Urothelium cell line (cell line): ENCODE measurements at places on chromosomes 6 and 20.

GRCh38 chr6:34657307-34657978 is 39.1 kb downstream of the ILRUN start:
- DNase-seq = peak; percentile 58

DNA sequence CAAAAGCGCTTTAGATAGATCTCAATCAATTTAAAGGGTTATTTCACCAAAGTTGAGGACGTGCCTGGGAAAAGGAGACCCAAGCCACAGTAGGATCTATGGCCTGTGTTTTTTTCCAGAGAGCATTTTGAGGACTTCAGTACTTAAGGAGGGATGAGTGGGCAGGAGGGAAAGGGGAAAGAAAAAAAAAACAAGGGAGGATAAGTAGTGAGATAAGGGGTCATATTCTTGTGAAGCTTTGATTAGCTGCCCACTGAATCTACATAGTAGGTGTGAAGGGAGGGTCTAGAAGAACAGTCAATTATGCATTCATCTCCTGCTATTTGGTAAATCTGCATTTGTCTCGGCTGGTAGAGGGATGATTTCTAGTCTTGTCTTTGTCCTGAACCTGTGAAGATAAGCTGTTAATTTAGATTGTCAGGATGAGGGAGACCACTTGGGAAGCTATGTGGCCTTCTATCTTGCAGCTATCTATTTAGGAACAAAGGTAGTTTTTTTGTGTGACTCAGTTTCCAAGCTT is 48.4 kb downstream of the CLVS2 start:
- no peak for DNase-seq

DNA sequence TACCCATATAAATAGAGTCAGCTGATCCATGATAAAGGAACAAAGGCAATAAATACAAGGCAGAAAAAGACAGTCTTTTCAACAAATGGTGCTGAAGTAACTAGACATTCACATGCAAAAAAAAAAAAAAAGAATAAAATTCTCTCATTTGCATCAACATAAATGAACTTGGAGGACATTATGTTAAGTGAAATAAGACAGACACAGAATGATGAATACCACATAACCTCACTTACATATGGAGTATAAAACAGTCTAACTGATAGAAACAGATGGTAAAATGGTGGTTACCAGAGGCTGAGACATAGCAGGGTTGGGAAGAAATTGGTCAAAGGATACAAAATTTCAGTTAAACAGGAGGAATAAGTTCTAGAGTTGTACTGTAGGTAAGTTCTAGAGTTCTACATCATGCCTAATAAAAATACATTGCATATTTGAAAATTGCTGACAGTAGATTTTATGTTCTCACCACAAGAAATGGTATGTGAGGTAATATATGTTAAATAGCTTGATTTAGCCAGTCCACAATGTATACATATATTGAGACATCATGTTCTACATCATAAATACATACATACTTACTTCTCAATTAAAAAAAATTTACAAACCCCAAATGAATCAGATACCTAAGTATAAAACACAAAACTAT is 8.3 kb downstream of the ZNF322 start:
- no peak for DNase-seq

DNA sequence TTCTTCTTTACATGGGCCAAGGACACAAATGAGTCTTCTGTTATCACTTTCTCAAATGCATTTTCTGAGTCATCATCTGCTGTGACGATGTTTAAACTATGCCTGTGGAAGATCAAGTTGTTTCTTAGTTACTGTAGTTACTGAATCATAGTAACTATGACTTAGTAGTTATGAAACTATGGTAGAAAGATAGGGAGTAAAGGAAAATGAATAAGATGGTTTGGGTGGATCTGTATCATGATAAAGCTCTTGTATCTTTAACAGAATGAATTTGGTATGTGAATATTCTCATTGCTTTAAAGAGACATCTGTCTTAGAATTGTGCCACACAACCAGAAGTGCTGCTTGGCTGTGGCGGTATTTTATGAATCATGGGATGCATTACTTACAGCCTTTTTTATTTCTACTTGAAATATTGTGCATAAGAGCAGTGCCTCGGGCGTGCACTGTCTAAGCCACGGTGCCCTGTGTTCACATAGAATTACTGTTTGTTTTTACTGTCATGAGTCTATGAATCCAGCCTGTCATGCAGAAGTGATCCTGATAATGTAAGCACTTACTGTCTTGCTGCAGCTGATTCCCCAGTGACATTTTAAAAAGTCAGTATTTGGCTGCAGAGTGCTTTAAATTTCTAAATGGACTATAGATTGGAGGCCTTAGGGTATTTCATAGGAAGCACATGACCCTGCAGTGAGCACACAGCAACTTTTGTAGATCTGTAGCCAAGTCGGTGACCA is 215.2 kb downstream of the TMEM242 start:
- no peak for DNase-seq

GRCh38 chr6:3230900-3231246 is 3.4 kb upstream of the TUBB2B start:
- peak; percentile 35 for DNase-seq

DNA sequence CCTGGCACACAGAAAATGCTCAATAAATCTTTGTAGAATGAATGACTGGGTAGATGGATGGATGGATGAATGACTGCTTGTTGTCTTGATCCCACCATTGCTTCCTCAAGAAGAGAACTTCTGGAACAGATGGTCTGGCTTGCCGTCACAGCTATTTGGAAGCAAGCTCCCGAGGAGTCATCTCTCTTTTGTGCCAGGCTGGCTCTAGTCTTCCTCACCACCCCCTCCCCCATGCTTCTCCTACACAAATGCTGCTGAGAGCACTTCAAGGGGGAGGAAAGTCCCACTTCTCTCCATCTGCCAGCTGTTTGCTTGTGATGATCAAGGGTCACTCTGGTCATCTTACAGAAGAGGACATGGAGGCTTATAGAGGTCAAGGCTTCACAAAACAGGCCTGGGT is 11.6 kb upstream of the KCNG1 start:
- DNase-seq = no peak

DNA sequence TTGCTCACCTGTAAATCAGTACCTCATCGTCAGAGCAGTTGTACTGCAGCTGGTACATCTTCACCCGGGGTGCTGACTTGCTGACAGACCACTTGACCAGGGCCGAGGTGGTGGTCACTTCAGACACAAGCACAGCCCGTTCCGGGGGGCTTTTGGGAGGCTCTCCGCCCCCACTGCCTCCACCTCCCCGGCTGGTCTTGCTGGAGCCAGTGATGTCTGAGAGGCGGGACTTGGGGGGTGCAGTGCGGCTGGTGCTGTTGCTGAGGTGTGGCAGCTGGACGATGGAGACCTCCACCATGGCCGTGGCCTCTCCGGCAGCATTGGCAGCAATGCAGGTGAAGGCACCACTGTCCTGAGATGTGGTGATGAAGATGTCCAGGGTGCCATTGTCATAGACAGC is 155.5 kb downstream of the LRFN2 start:
- no peak for DNase-seq

DNA sequence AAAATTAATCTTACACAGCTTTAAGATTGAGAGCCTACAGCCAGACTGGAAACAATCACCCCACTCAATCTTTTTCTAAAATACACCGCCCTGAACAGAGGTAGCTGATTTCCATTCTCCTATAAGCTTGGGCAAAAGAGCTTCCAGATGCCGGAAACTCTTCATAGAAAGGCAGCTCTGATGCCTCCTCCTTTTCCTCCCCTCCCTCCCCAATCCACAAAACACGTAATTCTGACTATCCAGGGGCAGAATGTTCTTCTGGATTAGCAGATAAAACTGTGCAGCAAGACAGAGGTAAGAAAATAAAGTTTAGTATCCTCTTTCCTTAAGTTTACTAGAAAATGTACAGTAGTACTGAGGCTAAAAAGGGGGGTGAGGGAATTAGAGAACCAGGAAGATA is 15.8 kb downstream of the ADNP start:
- no peak for DNase-seq

DNA sequence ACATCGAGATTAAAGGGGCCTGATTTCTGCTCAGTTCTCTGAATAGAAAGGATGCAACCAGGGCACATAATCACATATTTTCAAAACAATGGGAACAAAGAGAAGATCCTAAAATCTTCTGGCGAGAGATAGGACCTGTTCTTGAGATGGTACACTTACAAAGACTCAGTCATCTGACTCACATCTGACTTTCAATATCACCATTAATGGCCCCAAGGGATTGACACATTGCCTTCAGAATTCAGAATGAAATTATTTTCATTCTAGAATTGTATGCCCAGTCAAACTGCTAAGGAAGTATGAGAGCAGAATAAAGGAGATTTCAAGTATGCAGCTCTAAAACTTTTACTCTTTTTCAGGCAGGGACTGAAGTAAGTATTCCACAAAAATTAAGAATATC is 240.7 kb upstream of the POU3F2 start:
- DNase-seq = no peak

DNA sequence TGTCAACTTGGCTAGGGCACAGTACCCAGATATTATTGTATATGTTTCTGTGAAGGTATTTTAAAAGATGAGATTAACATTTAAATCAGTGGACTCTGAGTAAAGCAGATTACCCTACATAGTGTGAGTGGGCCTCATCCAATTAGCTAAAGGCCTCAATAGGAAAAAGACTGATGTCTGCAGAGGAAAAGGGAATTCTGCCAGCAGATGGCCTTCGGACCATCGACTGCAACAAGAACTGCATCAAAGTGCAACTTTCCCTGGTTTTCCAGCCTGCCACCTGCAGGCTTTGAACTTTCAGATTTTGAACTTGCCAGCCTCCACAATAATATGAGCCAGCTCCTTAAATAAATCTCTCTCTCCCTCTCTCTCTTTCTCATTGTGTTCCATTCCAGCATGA is 80.5 kb downstream of the IMPG1 start:
- DNase-seq = no peak

- DNase-seq = no peak
These were observed 58.6 kb downstream of the TINAG start for GRCh38 chr6:54366667-54367327.

- DNase-seq = no peak
These were observed 5.1 kb downstream of the PRND start for GRCh38 chr20:4726710-4727397.

DNA sequence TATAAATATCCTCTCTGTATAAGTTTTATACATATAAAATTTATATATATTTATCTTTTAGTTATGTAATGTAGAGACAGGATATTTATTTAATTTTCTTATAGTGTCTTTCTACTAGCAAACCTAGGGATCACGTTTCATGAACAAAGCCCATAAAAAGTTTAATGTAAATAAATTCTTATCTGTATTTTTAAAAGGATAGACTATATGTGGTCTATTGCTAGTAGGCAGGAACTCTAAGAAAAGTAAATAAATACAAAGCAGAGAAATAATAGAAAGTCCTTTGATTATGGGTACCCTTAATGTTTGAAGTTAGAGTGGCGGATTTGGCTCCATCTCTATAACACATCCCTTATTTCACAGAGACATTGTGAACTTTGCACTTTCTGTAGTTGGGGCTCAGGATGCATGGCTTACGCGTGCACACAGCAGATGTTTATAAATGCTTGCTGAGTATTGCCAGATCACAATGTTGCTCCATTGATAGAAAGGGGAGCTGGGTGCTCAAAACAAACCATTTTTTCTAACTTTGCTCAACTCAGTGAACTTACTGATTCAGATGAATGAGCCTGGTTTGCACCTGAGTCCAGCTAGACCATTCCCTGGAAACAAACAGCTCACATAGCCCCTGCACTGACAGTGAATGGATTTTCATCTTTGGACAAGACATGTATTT is 179.1 kb downstream of the SYNE1 start:
- no peak for DNase-seq

GRCh38 chr6:149478631-149479314 is 6.0 kb downstream of the ZC3H12D start:
- DNase-seq = no peak

- no peak for DNase-seq
These were observed 2.0 kb upstream of the LGSN start for GRCh38 chr6:63321821-63322220.

GRCh38 chr20:45163083-45163803 is 11.5 kb upstream of the PI3 start:
- no peak for DNase-seq

GRCh38 chr20:32649697-32650400 is 23.9 kb downstream of the C20orf203 start:
- DNase-seq = no peak

DNA sequence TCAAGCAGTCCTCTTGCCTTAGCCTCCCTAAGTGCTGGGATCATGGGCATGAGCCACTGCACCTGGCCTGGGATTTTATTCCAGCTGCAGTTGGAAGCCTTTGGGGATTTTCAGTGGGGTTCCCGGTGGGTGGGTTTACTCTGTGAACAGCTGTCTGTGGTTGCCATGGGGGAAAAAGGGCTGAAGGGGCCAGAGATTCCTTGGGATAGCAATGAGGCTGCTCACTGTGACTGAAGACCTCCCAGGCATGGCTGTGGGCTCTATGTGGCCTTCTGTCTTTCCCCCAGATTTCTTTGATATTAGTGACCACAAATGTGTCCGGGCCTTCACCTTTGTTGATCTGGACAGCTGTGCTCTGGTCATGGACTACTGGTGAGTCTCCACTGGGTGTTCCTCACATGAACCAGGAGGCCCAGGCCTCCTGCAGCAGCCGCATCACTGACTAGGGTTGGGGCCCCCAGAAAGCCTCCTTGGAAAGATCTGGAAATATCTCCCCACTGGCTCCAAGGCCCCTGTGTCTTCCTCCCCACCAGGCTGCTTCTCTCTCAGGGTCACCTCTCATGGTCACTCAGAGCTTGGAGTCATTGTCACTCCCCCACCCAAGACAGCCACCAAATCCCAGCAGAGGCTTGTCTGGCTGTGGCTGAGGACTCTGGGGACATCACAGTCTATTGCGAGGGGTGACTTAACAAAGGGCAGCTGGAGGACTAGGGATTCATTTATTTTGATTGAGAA is 33.4 kb downstream of the EFCAB8 start:
- DNase-seq = no peak

- no peak for DNase-seq
These were observed 57.7 kb downstream of the PPP1R16B start for GRCh38 chr20:38863024-38863851.

GRCh38 chr6:46652232-46652602 is 401 bp downstream of the CYP39A1 start:
- DNase-seq = no peak

- peak; percentile 45 for DNase-seq
These were observed 43.1 kb downstream of the CD109 start for GRCh38 chr6:73739096-73739495.
